ENCODE measurements at places on chromosomes 1 and 21.

DNA sequence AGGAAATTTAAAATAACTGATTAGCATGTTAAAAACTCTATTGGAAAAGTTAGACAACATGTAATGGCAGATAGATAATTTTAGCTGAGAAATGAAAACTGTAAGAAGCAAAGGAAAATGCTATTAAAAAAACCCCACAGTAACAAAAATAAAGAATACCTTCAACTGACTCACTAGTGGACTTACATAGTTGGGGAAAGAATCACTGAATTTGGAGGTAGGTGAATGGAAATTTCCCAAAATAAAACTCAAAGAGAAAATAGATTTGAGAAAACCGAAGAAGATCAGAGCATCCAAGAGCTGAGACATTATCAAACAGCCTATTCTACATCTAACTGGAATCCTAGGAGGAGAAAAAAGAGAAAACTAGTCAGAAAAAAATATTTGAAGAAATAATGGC, 34.7 kb downstream of the PDE4B start:
- no peak for DNase-seq

GRCh38 chr21:44929242-44929798, 8.6 kb upstream of the ITGB2 start:
- no peak for DNase-seq

DNA sequence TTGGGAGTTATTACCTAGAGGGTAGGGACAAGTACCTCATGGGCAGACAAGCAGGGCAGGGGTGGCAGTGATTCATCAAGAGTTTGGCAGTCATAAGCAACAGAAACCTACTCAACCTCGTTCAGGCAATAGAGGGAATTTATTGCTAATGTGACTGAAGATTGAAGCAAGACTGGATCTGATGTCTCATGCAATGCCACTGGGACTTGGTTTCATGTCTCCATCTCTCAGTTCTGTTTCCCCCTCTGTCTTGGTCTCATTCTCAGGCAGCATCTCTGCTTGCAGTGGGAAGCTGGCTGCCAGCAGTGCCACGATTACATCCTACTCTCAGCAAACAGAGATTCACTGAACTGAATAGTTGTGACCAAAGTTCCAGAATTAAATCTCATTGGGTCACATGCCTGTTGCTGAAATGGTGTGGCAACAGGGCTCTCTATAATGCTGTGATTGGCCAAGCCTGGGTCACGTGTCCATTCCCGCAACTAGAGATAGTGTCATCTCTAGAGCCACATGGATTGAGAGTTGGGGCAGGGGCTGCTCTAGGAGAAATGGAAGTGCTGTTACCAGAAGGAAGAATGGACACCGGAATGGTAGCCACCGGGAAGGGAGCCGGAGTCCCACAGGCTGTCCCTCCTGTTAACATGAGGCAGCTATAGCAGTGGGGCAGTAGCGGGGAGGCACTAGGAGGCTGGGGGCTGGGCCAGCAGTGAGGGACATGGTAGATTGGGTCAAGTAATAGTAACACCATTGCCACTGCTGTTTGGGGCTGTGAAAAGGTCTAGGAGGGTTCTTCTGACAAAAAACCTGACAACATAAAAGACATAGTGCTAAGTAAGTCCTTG, 3.9 kb upstream of the CDC42 start:
- no peak for DNase-seq

GRCh38 chr1:159825564-159825963, 1.1 kb upstream of the SLAMF8 start:
- no peak for DNase-seq

DNA sequence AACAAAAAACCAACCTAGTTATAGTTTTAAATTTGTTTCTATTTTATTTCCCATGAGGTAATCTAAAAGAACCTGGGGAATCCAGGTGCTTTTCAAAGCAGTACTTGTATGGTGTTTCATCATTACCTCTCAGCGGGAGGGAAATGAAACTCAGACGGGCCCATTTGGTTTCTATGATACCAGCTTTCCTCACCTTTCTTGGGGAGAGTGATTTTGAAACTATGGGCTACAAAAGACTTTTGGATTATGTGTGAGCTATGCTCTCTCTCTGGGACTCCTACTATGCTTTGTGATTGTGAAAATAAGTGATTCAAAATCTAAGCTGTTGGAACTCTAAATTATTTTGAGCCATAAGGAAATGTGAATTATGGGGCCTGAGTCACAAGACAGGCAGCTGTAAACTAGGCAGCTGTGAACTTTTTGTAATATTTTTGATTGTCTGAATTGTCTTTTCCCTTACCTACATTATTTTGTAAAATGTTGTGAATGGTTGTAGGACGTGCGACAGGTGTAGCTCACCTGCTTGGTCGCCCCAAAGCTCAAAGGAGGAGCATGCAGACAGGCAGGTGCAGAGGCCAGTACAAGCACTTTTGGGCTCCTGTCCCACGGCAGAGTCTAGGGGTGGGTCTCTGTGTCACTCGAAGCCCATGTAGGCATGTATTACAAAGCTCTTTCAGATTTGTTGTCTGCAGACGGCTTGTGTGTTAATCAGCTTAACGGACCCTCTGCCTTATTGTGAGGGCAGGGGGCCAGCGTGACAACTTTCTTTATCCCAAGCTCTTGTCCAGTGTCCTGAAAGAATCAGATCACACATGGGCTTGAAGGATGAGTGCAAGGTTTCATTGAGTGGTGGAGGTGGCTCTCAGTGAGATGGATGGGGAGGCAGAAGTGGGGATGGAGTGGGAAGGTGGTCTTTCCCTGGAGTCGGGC, 64.8 kb upstream of the BACH1 start:
- DNase-seq: no peak

GRCh38 chr1:27643600-27644368, 8.8 kb upstream of the FGR start:
- DNase-seq: peak; percentile 87

DNA sequence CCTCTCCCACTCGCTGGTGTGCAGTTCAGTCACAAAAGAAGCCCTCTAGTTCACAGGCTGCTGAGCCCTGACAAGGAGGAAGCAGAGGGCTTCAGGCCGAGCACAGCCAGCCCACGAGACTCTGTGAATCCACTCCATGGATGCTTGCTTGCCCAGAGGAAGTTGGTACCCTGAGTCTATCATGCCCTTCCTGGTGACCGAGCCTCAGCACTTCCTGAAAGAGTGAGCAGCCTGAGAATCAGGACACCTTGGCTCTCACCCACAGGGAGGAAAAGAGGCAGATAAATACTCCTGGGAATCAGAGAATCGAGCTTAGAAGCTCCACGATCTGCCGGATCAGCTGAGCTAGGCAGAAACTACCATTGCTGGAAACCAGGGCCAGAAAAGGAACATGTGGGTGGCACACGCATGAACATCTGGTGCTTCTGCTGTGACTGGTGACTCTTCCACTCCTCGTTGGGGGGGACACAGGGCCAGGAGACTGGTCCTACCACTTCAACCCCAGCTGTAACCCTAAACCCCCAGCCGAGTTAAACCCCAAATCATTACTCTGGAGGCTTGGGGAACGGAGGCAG, 376.3 kb upstream of the CAMK1G start:
- no peak for DNase-seq

- no peak for DNase-seq
Observed at GRCh38 chr1:159778266-159778665, 2.5 kb upstream of the DUSP23 start.

DNA sequence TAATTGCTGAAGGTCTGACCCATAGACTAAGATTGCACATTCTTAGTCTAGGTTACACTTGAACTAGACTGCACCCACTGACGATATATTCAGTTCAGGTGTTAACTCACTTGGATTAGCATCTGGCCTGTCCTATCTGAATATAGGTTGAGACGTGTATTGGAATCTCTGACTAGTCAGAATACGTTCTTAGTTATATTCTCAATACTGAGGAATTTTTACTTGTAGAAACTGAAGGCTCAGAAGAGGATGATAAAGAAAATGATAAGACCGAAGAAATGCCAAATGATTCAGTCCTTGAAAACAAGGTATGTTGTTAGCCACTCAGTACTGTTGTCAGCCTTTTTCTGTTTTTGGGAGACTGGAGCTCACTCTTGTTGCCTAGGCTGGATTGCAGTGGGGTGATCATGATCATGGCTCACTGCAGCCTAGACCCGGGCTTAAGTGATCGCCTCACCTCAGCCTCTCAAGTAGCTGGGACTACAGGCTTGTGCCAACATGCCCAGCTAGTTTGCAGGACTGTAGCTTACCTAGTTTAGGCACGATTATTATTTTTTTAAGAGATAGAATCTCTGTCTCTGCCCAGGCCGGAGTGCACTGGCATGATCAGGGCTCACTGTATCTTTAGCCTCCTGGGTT, 10.8 kb downstream of the CCDC17 start:
- no peak for DNase-seq

- no peak for DNase-seq
Observed at GRCh38 chr1:156828400-156829124, 11.9 kb upstream of the SH2D2A start.

- no peak for DNase-seq
Observed at GRCh38 chr1:192261476-192261875, 55.3 kb upstream of the RGS21 start.

DNA sequence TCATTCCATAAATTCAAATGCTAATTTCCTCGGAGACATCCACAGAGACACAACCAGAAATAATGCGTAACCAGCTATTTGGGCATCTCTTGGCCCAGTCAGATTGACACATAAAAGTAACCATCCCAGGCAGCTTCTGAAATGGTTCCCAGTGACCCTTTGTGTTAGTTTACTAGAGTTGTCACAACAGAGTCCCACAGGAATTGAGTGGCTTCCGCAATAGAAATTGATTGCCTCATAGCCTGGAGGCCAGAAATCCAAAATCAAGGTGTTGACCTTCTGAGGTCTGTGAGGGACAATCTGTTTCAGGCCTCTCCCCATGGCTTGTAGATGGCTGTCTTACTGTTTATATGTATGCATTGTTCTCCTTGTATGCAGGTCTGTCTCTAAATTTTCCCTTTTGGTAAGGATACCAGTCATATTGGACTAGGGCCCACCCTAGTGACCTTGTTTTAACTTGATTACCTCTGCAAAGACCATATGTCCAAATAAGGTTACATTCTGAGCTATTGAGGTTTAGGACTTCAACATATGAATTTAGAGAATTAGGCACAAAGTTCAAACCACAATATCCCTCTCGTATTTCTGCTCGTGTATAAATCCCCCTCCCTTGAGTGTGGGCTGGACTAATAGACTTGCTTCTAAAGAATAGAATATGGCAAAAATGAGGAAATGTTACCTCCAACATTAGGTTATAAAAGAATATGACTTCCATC, 78.2 kb upstream of the FGGY start:
- DNase-seq: no peak
